ENCODE measurements at places on chromosomes 2 and 18.

- no peak for DNase-seq
These were observed 90.6 kb upstream of the VWC2L start for GRCh38 chr2:214320211-214320610.

- peak; percentile 45 for DNase-seq
These were observed 133.4 kb downstream of the INSIG2 start for GRCh38 chr2:118221536-118222272.

- no peak for DNase-seq
These were observed 12.7 kb downstream of the NCK2 start for GRCh38 chr2:105757433-105757832.

DNA sequence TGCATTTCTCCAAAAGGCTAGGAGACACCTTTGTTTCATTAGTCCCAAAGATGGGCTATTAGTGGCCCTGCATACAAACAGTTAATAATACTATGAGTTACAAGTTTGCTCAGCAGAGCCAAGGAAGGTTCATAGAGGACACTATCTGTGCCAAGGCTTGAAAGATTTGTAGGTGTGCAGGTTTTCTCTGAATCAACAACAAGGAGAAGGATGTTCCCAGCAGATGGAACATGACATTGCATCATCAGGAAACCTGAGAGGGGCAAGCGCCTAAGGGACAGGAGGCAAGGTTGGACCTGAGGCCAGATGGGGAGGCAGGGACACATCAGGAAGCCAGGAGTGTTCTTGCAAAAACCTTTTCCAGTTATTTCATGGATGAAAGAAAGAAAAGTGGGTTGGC is 35.4 kb upstream of the STK17B start:
- DNase-seq, result no peak

- no peak for DNase-seq
These were observed 190.1 kb downstream of the HAUS1 start for GRCh38 chr18:46294318-46294717.

DNA sequence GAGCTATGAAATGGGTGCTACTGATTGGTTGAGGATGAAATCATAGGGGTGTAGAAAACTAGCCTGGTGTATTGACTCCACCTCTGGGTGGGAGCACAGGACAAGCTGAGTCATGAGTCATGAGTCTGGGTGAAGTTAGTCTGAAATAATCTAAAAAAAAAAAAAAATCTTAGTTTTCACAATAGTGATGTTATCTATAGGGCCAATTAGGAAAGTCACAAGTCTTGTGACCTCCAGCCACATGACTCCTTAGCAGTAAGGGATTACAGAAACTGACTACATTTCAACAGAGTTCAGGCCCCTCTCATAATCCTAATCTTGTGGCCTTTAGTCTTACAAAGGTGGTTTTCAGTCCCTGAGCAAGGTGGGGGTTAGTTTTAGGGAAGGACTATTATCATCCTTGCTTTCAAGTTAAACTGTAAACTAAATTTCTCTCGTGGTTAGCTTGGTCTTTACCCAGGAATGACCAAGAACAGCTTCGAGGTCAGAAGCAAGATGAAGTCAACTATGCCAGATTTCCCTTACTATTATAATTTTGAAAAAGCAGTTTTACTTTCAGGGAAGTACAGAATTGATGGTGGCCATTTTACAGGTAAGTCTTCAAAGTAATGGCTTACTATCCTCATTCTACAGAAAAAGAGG is 338.0 kb upstream of the GYPC start:
- DNase-seq, result no peak

GRCh38 chr2:64914735-64915509 is 74.3 kb upstream of the SLC1A4 start:
- DNase-seq, result peak; percentile 5

DNA sequence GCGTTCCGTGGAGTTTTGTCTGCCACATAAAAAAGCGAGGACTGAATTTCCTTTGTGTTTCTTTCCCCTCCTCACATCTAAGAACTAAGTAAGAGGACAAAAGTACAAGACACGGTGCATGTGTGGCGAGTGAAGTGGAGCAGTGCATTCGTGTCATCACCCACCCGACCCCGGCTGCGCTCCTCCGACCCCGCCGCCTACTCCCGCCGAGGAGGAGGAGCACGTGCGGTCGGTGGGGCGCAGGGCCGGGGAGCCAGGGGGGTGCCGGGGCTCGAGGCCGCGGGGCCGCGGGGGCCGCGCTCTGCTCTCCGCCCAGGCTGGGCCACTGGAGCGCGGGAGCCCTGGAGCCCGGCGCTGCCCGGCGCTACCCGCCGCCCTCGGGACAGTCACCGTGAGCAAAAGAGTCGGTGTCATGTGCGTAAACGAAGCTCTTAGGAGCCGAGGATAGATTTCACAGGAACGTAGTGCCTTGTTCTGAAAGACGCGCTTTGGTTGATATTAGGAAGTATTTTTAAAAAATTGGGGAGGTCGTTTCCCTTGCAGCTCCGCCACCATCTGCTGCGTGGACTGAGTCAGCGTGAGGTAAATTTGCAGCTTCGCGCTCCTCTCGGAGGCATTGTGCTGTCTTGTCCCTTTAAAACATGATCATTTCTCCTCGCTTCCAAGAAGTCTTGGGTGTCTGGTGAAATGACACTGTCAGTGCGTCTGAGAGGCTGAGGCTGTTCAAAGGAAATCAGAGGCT is 11.0 kb downstream of the TBR1 start:
- DNase-seq, result peak; percentile 14

DNA sequence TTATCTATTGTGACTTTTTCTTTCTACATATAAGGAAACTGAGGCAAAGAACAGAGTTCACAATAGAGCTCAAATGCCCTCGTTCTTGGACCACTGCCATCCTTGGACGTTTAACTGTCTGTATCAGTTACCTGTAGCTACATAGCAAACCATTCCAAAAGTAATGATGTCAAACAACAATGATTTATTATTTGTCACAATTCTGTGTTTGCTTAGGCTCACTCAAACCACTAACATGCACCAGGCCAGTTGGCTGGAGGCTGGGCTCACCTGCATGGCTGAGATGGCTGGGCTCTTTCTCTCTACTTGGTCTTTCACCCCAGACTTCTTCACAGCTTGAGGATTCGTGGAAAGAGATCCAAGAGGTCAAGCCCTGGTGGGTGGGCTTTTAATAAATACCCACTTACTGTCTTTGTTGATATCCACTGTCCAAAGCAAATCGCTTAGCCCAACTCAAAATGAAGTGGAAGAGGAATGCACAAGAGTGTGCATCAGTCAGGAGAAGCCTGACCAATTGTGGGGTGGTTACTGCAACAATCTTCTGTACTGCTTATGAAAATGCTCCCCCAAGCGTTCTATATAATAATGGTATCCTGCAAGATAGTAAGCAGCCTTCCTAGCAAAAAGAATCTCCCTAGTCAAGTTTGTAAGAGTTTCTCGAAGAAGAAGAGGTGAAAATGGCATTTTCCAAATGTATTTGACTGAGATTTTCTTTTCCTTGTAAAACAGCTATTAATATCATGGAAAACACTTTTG is 163.5 kb upstream of the NT5C1B start:
- no peak for DNase-seq

GRCh38 chr2:48162742-48163141 is 256.4 kb upstream of the FBXO11 start:
- DNase-seq, result no peak

- no peak for DNase-seq
These were observed 13.9 kb upstream of the ID2 start for GRCh38 chr2:8667896-8668512.

- DNase-seq, result no peak
These were observed 232.7 kb upstream of the UBE2E3 start for GRCh38 chr2:180747728-180748127.
